ENCODE measurements at places on chromosomes 12 and 14. TPM values are rescaled to one million over a fixed set of nuclear protein-coding genes. Genes with fewer than 3 reads are reported as not detected.

GZMH gene
- total RNA-seq: not detected

FAM222A gene
- 0.32 TPM for total RNA-seq

SLC10A1 gene
- not detected for total RNA-seq

NOVA1 gene
- 2.0 TPM for total RNA-seq

SLC38A4 gene
- not detected for total RNA-seq

TAS2R19 gene
- 4.0 TPM for total RNA-seq

TAS2R42 gene
- total RNA-seq: not detected

RPL41 gene
- total RNA-seq: 2,932 TPM

GPR68 gene
- total RNA-seq: 0.61 TPM

HNF1A gene
- not detected for total RNA-seq

CLEC7A gene
- total RNA-seq: not detected

PGF gene
- 378 TPM for total RNA-seq

SFSWAP gene
- 13.6 TPM for total RNA-seq

TEX22 gene
- 0.15 TPM for total RNA-seq

CLEC1B gene
- not detected for total RNA-seq

INHBE gene
- 0.15 TPM for total RNA-seq

GLT1D1 gene
- total RNA-seq: not detected
